ENCODE measurements at places on chromosomes 16 and 17.

DNA sequence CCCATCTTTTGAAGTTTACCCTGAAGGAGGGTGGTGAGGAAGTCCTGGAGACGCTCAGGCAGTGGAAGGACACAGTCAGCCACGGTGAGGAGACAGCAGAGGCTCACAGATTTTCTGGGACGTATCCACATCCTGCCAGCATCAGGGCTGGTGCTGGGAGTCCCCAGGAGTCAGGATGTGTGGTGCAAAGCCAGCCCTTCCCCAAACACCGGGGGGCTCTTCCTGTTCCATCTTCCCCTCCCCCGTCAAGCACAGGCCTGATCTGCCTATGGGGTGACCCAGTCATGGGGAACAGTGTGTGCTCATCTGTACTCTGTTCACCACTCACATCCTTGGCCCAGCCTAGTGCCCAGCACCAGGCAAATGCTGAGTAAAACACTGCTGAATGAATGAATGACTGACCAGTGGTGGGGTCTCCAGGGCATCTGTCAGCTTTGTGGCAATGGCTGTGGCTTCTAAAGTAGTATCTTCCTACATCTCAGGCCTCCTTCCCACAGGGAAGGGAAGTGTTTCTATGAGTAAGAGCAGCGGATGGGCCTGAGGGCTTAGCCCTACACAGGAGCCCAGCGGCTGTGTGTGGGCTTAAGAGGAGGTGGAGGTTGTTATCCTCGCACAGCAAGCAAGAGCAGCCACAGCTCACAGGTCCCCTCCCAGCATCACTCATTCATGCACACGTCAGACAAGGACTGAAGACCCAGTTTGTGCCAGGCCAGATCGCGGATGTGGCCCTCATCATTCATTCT lies 23.3 kb downstream of the NOS2 start:
- H3K4me1 ChIP-seq = no peaks in the 10 kb centered on the region
- no peak for DNase-seq
- no peak overlapping the region for H3K4me3 ChIP-seq
- H3K27me3 ChIP-seq = no peaks in the 10 kb centered on the region

- H3K4me3 ChIP-seq = no peak overlapping the region
- H3K27me3 ChIP-seq = no peaks in the 10 kb centered on the region
- H3K4me1 ChIP-seq = no peaks in the 10 kb centered on the region
- H3K27ac ChIP-seq = no peak overlapping the region
- no peaks in the 10 kb centered on the region for H3K36me3 ChIP-seq
- DNase-seq = no peak
Observed at GRCh38 chr16:9128346-9129342, 37.2 kb downstream of the HAPSTR1 start.

GRCh38 chr17:41915566-41915965 lies 3.2 kb downstream of the ACLY start:
- no peaks in the 10 kb centered on the region for H3K36me3 ChIP-seq
- H3K27ac ChIP-seq = no peak overlapping the region
- H3K27me3 ChIP-seq = no peaks in the 10 kb centered on the region
- no peak for DNase-seq

DNA sequence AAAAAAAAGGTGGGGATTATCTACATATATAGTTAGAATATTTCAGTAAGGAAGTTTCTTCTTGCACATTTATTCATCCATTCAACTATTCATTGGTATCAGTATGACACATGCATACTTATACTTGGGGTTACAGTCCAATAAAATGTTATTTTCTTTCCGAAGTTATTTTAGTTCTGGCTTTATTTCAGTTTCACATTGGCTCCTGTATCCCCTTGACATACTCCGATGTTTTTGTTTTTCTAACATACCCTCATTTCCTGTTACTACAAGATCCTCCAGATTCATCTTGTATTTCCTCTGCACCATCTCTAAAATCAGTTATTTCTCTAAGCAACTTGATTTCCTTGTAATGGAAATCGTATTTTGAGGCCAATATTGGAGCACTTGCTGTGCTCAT lies 435.5 kb upstream of the MON1B start:
- no peaks in the 10 kb centered on the region for H3K27me3 ChIP-seq
- H3K36me3 ChIP-seq = no peaks in the 10 kb centered on the region
- no peak overlapping the region for H3K27ac ChIP-seq
- H3K4me3 ChIP-seq = no peak overlapping the region
- no peak for DNase-seq

- H3K36me3 ChIP-seq = no peaks in the 10 kb centered on the region
- no peaks in the 10 kb centered on the region for H3K27me3 ChIP-seq
- no peak overlapping the region for H3K4me3 ChIP-seq
- DNase-seq = no peak
- H3K27ac ChIP-seq = no peak overlapping the region
Observed at GRCh38 chr16:67726106-67727034, 7.3 kb upstream of the GFOD2 start.

DNA sequence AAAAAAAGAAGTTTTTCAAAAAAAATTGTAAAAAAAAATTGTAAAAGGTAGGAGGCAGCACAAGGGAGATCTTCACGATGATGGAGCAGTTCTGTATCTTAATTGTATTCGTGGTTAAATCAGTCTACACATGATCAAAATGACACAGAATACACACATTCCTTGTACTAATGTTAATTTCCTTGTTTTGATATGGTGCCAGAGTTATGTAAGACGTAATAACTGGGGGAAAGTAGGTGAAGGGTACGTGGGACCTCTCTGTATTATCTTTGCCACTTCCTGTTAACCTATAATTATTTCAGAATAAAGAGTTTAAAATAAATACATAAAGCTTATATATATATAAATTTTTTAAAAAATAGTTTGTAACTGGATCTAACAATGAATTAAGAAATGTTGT lies 36.8 kb downstream of the HELZ start:
- no peaks in the 10 kb centered on the region for H3K4me1 ChIP-seq
- H3K27me3 ChIP-seq = no peaks in the 10 kb centered on the region
- no peaks in the 10 kb centered on the region for H3K36me3 ChIP-seq
- DNase-seq = no peak

GRCh38 chr17:42275527-42276358 lies 448 bp downstream of the STAT5B start:
- no peaks in the 10 kb centered on the region for H3K4me1 ChIP-seq
- no peaks in the 10 kb centered on the region for H3K36me3 ChIP-seq
- peak overlapping the region; percentile 99 for H3K4me3 ChIP-seq
- DNase-seq = peak; percentile 54

- no peak overlapping the region for H3K4me3 ChIP-seq
- H3K27ac ChIP-seq = no peak overlapping the region
- H3K27me3 ChIP-seq = no peaks in the 10 kb centered on the region
- no peaks in the 10 kb centered on the region for H3K36me3 ChIP-seq
Observed at GRCh38 chr17:49817993-49818392, 29.5 kb downstream of the KAT7 start.

- H3K36me3 ChIP-seq = no peaks in the 10 kb centered on the region
- no peak overlapping the region for H3K4me3 ChIP-seq
- DNase-seq = no peak
- no peaks in the 10 kb centered on the region for H3K4me1 ChIP-seq
- no peaks in the 10 kb centered on the region for H3K27me3 ChIP-seq
Observed at GRCh38 chr17:58614859-58615459, 76.9 kb downstream of the TEX14 start.

Data from uterus (tissue), 4 donors.